ENCODE measurements at places on chromosomes 4 and X.

DNA sequence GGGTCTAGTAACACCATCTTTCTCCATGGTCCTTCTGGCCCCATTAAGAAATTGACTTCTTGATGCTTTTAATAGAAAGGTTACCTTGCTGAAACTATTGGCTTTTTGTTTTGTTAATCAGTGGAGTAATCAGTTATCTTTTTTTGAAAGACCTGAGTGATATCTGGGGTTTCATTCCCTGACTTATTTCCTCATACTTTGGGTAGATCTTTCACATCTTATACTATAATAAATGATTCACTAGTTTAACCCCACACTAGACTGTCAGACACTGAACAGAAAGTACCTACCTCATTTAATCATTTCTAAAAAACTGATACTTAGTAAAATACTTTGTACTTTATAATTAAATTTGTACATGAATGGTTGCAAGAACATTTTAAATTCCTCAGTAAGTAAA lies 1021.1 kb downstream of the STIM2 start:
- no peak for DNase-seq

GRCh38 chr4:1216869-1217294 lies 32.0 kb downstream of the CTBP1 start:
- no peak for DNase-seq

DNA sequence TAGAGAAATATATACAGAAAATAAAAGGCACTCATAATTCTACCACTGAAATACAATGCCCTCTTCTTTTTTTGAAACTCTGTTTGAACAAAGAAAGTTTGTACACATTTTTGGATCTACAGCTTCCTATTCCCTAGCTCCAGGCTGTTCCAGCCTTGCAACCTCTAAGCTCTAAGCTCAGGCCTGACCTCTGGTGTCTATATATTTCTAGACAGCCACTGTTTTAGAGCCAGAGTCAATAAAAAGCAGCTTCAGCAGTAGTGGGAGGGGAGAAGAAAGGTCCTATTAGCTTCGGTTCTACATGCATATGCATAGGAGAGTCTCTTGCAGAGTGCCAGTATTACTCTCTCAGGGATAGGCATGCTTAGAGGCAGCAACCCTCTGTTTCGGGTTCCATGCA lies 39.7 kb downstream of the CLDN2 start:
- DNase-seq = peak; percentile 8

DNA sequence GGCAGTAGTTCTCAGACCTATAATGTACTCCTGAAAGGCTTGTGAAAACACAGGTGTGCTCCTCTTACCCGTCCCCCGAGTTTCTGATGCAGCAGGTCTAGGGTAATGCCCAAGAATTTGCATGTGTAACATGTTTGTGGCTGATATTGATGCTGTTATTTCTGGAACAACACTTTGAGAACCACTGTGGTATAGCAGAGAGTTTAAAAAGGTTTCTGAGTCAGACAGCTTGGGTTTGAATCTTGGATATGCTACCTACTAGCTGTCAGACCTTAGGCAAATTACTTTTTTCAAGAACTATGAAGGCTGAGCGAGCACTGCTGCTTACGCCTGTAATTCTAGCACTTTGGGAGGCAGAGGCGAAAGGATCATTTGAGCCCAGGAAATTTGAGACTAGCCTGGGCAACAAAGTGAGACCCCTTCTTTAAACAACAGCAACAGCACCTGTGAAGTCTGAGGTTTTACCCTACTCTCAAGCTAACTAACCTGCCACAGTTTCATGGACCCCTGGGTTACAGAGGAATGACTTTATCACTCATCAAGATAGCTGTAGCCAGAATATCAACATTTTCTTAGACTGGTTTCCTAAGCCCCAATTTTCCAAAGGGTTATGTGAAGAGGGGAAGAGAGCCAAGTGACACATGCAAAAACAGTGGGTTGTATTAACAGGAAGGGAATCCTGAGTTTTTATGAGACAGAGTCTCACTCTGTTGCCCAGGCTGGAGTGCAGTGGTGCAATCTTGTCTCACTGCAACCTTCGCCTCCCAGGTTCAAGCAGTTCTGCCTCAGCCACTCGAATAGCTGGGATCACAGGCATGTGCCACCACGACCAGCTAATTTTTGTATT lies 5.1 kb downstream of the AFF1 start:
- DNase-seq = no peak

DNA sequence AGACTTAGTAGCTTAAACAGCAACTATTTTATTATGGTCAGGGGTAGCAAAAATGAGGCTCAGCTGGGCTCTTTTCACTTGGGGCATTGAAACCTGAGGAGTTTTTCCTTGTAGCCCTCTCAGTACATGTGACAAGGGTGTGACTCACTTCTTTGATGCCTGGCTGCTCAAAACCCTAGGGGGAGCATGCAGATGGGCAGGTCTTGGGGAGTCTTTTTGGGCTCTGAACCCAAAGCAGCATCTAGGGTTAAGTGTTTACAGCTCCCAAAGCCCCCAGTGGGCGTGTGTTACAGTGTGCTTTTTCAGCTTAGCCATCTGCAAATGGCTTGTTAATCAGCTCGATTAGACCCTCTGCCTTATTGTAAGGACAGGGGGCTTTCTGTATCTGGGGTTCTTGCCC lies 1752.7 kb downstream of the PCDH7 start:
- no peak for DNase-seq

- DNase-seq = no peak
These were observed 182.8 kb upstream of the C1QTNF7 start for GRCh38 chr4:15245006-15245530.

GRCh38 chr4:73967866-73968265 lies 14.0 kb downstream of the PF4 start:
- DNase-seq = no peak

DNA sequence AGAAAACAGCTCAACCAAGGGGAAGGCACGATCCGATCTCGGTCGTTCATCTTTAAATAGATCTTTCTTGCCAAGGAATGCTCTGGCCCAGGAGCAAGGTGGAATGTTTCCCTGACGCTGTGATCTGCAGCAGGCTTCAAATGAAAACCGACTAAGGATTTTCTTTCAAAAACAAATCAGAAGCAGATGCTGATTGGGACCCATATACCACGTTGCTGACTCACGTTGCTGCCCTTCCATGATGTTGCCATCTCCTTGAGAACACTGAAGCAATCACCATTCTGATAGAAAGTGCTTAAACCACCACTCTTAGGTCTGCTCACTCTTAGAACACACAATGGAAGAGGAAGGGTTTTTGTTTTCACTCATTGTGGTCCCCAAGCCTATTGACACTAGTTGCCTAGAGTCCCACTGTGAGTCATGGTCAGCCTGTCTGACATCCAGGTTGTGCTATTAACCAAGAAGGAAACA lies 26.1 kb downstream of the LAMTOR3 start:
- DNase-seq = no peak

Measured in RWPE1 (cell line).